ENCODE measurements at places on chromosomes 7 and 10.

DNA sequence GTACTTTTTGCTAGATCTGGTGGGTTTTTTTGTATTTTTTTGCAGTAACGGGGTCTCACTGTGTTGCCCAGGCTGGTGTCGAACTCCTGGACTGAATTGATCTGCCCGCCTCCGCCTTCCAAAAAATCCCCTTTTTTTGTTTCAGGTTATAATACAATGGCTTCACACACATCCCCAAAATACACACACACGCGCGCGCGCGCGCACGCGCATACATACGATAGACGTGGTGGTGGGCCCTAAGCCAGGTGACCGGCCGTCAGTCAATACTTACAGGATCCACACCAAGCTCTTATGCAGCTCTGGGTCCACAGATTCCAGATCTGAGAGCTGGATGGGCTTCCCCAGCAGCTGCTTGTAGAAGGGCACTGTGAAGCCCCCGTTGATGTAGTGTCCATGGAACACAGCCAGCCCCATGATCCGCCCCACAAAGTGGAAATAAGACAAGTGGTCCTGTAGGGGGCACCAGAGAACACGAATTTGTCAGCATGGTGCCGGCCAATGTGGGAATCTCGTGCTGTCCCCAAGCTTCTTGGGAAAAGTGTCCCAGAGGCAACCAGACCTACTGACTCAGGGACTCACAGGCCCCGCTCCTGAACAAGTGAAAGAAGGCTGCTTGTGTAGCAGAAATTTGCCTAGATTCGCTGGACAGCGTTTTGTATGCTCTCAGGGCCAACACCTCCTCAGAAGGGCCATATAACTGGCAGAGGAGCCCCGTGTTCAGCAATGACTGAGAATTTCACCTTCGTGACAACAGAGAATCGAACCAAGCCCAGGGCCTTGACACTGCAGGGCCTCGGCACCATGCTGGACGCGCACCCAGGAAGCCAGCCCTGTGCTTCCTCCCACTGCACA lies 103.6 kb downstream of the SMURF1 start:
- peak; percentile 63 for DNase-seq

DNA sequence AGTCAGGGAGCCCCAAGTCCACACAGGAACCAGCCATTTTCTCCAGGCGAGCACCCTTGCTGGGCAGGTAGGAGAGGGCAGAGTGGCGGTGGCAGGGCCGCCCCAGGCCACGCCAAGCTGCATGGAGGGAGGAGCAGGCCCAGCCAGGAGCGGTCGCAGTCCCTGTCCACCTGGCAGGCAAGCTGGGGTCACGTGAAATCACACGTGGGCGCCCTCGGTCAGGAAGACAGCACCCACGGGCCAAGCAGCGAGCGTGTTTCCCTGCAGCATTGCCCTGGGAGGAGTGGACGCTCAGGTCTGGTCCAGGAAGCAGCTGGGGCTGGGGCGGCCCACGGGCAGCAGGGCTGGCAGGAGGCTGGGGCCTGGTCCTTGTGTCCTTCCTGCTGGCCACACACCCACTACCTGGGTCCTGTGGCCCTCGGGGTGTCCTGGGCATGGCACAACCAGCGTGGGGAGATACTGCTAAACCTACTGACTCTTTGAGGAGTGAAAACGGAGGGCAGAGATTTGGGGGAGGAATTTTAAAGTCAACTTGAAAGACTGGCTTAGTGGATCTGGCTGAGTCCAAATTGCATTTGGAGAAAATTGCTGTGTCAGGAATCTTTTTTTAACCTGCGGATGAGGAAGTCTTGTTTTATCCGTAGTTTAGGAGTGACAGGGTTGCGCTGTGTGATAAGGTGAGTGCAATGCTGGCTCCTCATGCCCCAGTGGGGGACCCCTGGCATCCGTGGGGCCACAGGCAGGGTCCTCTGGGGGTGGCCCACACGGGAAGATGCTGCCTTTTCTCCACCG lies 12.2 kb upstream of the ADGRA1 start:
- DNase-seq: no peak

DNA sequence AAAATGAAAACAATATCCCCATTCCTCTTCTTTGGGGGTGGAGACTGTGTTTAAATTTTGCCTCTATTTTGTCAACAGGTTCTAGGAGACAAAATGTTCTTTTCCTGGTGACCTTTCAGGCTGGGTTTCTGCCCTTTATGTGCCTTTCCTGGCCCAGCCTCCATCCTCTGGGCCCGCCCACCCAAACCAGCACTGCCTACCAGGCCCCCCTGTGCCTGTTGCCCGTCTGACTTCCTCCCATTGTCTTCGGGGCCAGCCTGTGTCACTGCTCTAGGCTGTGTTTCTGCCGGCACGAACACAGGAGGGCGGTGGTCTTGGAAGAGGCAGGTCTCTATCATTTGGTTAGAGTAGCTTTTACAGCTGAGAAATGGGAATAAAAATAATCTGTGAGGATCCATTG lies 13.9 kb downstream of the TSPAN14 start:
- no peak for DNase-seq

GRCh38 chr10:72638586-72639440 lies 12.9 kb upstream of the MICU1 start:
- no peak for DNase-seq

DNA sequence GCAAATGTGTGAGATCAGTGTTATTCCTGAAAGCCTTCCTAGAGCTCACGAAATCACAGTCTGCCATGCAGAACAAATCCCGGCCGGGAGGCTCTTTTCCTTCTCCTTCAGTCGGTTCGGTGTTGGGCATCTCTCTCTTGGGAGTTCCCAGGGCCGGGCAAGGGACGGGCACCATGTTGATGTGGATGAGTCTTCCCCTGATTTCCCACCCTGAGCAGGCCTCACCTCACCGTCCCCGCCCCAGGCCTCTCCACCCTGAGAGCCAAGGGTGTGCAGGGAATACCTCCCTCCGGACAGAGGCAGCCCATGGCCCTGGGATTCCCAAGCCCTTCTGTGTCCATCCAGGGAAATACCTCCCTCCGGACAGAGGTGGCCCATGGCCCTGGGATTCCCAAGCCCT lies 28.0 kb upstream of the DIP2C start:
- no peak for DNase-seq

DNA sequence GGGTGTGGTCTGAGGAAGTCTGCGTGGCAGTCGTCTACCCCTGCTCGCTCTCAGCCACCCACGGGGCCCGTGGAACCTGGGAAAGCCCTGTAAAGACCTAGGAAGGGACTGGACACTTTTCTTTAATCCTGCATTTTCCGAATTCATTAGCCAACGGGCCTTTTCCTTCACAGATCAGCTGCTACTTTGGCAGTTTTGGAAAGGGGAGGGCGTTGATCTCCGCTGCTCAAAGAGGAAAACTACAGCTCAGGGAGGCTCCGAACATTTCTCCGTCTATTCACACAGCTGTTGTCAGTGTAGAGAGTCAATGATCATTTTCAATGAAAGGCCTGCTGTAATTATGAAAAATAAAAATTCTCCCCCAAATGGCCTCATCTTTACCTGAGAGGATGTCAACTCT lies 450.1 kb upstream of the MKI67 start:
- DNase-seq: no peak

- DNase-seq: no peak
These were observed 230.8 kb upstream of the LRRTM3 start for GRCh38 chr10:66695046-66695445.

GRCh38 chr10:73229567-73229966 lies 17.5 kb downstream of the DNAJC9 start:
- DNase-seq: no peak

DNA sequence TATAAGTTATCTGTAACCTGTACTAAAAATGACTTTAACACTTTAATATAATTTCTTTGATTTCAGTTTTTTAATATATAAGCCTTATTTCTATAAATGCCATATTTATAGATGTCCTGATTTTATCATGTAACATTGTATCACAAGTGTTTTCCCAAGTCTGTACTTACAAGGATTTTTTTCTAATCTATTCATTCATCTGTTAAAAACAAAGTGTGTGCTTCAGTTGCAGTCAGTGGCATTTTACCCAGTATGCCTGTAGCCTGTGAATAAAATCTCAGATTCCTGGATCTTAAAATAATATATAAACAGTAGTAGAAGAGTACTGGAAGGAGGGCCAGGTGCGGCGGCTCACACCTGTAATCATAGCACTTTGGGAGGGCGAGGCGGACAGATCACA lies 17.4 kb downstream of the PRKRIP1 start:
- no peak for DNase-seq

DNA sequence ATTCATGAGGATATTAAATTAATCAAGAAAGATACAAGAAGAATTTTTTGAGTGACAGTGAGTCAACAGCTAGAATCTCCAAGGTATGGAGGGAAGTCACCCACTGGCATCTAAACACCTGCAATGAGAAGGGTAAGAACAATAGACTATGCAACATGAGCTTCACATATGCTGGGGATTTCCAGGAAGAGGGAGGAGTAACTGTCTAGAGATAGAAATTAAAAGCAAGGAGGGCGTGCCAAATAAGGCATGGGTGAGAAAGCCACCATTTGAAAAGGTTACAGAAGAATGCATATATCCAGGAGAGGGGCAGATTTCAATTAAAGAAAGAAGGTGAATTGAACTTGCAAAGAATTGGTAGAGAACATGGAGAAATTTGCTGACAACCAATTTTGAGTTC lies 365.7 kb downstream of the GPR37 start:
- DNase-seq: no peak

DNA sequence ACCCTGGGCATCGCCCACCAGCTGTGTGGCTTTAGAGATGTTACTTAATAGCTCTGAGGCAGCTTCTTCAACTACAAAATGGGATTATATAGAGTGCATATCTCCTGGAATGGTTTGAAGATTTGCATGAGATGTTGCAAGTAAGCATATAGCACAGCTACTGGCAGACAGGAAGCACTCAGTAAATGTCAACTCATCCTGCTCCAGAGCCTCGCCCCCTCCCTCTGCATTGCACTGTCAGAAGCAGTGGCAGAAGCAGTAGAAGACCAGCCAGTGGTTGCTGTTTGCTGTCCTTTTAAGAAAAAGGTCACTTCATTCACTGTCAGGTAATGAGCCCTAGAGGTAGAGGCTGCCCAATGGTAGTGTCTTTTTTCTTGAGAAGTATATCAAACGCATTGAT lies 180.0 kb upstream of the GHITM start:
- DNase-seq: no peak

DNA sequence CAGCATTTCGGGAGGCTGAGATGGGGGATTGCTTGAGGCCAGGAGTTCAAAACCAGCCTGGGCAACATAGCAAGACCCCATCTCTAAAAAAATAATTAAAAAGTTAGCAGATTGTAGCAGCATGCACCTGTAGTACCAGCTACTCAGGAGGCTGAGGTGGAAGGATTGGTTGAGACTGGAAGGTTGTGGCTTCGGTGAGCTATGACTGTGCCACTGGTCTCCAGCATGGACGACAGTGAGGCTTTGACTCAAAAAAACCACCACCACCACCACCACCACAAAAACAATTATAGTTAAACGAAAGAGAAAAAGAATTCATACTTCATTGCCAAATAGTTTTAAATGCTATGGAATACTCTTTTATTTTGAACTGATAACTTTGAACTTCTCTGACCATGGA lies 63.4 kb downstream of the VTI1A start:
- DNase-seq: no peak

DNA sequence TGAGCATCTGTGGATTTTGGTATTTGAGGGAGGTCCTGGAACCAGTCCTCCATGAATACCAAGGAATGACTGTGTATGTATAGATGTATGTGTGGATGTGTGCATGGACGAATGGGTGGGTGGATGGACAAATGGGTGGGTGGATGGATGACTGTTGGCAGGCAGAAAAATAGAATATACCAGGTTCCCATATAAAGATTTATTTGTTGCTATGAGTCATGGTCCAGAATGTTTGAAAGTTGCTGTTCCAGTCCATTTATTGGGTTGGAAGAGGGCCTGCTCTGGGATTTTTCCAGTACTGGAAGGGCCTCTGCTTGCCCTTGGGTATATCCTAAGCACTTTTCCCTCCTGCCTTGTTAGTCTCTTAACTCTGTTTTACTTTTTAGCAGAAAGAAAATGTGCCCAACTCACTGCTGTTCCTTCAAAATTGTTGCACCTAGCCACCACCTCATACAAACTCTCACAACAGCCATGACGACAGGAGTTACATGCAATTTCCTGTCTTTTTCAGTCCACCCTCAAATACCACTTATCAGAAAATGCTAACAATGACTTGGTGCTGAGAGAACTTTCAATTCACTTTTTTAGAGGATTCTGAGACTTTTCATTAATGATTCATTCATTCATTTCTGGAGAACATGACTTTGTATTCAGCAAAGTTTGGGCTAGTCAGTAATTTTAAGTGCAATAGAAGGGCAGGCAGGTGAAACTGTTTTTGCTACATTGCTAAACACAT lies 108.1 kb downstream of the EEPD1 start:
- DNase-seq: no peak

GRCh38 chr10:96255549-96256333 lies 15.6 kb downstream of the BLNK start:
- no peak for DNase-seq

DNA sequence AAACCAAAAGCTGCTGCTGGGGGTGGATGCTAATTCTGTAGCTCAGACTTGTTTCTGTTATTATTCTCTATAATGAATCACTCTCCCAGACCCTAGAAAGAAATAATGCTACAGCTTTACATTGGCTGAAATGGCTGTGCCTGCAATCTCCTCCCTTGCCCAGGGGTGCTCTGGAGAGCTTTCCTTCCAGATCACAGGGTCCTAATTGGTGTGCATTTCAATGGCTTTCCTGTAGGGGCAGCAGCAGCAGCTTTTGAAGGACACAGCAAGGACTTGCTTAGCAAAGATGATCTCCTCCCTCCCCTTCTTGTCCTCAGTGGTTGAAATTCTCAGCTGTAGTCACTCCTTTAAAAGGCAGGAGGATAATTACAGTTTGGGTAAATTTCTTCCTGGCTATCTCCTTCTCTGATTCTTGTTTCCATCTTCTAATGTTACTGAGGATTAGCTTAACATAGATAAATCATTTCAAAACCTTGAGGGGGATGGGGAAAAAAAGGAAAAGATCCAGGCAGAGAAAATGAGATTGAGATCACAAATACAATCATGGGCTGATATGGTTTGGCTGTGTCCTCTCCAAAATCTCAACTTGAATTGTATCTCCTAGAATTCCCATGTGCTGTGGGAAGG lies 120.2 kb upstream of the CTTNBP2 start:
- DNase-seq: peak; percentile 29

GRCh38 chr7:51356849-51357516 lies 40.4 kb upstream of the COBL start:
- no peak for DNase-seq

GRCh38 chr7:17502213-17503060 lies 204.0 kb downstream of the AHR start:
- DNase-seq: no peak

DNA sequence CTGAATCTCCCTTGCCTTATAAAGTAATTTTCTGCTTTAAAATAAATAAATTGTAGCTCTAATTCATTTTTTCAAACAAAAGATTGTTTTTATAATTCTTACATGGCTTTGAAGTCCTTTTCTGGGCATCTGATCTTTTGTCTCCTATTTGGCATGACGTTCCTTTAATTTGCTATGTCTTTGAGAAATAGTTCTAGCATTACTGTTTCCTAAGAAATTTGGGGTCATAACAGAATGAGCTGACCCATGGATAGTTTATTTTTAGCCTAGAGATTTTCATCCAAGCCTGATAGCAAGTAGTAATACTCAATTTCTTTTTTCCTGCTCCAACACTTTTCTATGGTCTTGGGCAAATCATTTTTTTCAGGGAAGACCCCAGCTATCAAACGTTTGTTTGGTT lies 31.4 kb downstream of the CCDC71L start:
- DNase-seq: no peak

- DNase-seq: no peak
These were observed 251.9 kb downstream of the AGMO start for GRCh38 chr7:15309872-15310271.

- DNase-seq: no peak
These were observed 3.4 kb downstream of the BAG3 start for GRCh38 chr10:119654540-119654939.

Data from NCI-H187 (cell line).